D341Med (cell line): ENCODE measurements at places on chromosomes 11 and 22.

- no peak for DNase-seq
Observed at GRCh38 chr11:133902506-133902905, 54.3 kb downstream of the IGSF9B start.

- no peak for DNase-seq
Observed at GRCh38 chr11:73838443-73839122, 38.1 kb downstream of the COA4 start.

GRCh38 chr11:924406-925157 is 1.1 kb upstream of the AP2A2 start:
- peak; percentile 39 for DNase-seq

DNA sequence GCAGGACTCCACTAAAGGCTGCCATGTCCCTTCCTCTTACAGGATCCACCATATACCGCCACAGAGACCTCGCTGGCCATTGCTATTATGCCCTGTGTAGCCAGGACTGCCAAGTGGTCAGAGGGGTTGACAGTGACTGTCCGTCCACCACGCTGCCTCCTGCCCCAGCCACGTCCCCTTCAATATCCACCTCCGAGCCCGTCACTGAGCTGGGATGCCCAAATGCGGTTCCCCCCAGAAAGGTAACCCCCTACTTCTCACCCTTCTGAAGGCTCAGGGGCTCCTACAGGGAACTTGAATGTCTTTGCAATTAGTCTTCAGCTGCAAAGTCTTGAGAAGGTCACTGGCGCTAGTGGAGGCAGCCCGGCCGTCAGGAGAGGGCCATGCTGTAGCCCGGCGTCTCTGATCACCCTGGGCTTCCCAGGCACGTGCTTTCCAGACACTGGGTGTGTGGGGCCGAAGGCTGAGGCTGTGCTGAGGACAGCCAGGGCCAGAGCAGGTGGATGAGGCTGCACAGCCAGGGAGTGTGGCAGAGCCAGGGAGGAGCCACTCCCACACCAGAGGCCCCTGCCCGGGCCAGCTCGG is 30.0 kb upstream of the MUC5B start:
- DNase-seq, result peak; percentile 8

GRCh38 chr11:94926698-94927237 is 46.6 kb downstream of the CWC15 start:
- DNase-seq, result no peak

DNA sequence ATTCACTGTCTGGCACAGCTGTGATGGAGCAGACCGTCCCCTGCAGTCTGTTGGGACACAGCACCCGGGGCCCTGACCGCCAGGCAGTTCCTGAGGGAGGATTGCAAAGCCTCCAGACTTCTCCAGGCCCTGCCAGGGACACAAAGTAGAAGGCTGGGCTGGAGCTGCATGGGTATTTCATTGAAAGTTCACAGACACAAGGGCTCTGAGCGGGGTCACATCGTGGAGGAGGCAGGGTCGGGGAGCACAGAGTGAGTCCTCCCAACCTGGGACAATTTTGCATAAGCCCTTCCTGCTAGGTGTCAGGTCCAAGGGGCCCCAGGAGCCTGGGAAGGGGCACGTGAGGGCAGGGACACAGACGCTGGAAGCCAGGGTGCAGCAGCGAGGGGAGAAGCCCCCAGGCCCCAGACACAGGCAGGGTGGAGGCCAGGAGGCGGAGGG is 15.7 kb downstream of the IFITM10 start:
- no peak for DNase-seq

GRCh38 chr11:67561971-67562619 is 21.5 kb upstream of the GSTP1 start:
- no peak for DNase-seq

DNA sequence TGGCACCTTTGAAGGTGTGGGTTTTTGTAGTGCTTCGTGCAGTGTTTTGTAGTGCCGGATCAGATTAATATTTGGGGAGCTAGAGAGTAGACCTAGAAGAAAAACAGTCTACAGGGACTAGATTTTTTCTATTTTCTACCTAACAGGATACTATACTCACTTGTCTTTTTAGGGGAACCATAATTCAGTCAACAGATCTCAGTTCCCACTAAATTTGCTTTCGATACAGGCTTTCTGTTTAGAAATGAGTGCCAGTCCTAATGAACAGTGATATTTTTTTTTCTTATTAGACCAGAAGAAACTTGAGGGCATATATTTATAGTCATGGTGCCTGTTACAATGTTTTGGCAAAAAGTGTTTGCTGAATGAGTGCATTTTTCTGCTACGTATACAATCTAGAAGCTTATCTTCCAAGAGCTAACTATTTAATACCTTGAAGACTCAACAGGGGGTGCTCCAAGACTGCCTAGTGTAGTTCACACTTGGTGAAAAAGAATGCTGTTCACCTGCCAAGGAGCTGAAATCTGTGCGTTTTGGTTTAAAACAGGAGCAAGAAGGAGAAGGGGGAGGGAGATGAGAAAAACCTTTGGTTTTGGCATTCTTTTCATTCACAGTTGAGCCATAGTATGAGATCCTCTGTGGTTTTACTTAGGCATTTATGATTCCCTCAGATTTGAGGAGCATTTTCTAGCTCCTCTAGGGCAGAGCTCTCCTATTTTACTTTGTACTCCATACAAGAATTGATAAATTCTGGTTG is 44.9 kb upstream of the VSTM5 start:
- peak; percentile 42 for DNase-seq

DNA sequence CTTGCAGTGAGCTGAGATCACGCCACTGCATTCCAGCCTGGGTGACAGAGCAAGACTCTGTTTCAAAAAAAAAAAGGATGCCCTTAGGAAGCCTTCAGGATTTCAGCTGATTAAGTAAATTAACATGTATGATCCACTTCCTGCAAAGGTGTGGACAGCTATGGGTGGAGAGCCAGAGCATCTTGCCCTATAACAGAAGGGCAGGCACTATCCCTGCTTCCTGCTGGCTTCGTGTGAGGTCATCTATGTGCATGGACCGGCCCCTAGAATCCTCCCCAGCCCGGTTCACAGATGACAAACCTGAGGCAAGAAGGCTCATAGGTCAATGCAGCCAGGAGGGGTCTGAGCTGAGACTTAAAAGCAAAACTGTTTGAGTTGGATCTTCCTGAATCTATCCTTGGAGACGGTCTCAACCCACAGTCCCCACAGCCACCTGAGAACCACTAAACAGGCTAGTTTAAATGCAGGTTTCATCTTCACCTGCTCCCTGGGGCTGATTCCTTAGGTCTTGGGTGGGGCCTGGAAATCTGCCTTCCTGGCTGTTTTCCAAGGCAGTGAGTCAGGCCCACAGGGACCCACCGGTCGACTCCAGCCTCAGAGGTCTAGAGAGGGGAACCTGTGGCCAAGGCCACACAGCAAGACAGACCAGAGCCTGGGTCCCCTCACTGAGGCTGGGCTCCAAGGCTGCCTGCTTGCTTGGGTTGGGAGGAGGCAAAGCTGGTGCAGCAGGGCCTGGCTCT is 55.2 kb upstream of the MPEG1 start:
- DNase-seq, result no peak

DNA sequence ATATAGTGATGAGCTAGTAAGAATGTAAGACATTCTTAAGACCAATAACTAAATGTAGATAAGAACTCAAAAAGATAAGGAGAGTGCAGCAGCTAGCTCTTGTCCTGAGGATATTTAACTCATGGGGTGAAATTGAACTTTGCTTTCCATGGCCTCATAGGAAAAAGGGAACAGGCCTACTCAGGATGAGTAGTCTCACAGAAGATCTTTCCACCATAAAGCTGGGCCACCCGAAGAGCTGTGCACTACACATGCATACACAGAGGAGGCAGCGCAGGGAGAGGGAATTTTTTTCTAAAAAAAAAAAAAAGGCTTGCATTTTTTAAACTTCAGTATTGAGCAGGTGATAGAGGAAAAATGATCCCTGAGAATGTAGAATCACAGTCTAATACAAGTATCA is 59.9 kb upstream of the CFAP300 start:
- DNase-seq, result no peak

- DNase-seq, result no peak
Observed at GRCh38 chr11:75437966-75438659, 5.1 kb upstream of the KLHL35 start.
